ENCODE measurements at places on chromosomes 5 and 9. TPM values are rescaled to one million over a fixed set of nuclear protein-coding genes. Genes with fewer than 3 reads are reported as not detected.

- H3K27me3 ChIP-seq: no peaks in the 10 kb centered on the region
- H3K36me3 ChIP-seq: no peaks in the 10 kb centered on the region
- H3K4me3 ChIP-seq: no peak overlapping the region
- peaks cover 7% of the 10 kb centered on the region for H3K4me1 ChIP-seq
- H3K27ac ChIP-seq: no peak overlapping the region
Measured at GRCh38 chr5:78992146-78992545, 7.0 kb upstream of the ARSB start.

- no peaks in the 10 kb centered on the region for H3K36me3 ChIP-seq
- DNase-seq: no peak
- no peaks in the 10 kb centered on the region for H3K4me1 ChIP-seq
Measured at GRCh38 chr9:108331596-108331995, 524.2 kb downstream of the ACTL7B start.

DNA sequence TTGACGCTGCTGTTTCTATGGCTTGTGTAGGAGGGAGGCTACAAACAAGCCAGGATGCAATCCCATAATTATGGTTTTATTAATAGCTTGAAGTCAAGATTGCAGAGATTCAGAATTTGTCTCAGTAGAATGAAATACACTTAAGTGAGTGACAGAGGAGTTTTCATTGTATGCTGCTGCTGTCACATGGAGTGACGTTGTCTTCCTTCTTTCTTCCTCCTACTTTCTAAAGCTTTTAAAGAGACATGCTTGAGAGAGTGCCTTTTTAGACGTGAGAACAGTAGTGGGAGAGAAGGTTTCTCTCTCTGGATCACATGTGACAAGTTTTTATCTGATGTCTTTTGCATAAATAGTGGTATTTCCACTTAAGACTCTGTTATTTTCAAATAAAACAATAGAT, 48.9 kb downstream of the MACIR start:
- H3K4me3 ChIP-seq: no peak overlapping the region
- DNase-seq: no peak
- no peaks in the 10 kb centered on the region for H3K36me3 ChIP-seq

GRCh38 chr5:89930591-89931392, 478.8 kb downstream of the CETN3 start:
- H3K27ac ChIP-seq: no peak overlapping the region
- no peak for DNase-seq
- no peaks in the 10 kb centered on the region for H3K36me3 ChIP-seq
- H3K27me3 ChIP-seq: no peaks in the 10 kb centered on the region
- no peak overlapping the region for H3K4me3 ChIP-seq

DNA sequence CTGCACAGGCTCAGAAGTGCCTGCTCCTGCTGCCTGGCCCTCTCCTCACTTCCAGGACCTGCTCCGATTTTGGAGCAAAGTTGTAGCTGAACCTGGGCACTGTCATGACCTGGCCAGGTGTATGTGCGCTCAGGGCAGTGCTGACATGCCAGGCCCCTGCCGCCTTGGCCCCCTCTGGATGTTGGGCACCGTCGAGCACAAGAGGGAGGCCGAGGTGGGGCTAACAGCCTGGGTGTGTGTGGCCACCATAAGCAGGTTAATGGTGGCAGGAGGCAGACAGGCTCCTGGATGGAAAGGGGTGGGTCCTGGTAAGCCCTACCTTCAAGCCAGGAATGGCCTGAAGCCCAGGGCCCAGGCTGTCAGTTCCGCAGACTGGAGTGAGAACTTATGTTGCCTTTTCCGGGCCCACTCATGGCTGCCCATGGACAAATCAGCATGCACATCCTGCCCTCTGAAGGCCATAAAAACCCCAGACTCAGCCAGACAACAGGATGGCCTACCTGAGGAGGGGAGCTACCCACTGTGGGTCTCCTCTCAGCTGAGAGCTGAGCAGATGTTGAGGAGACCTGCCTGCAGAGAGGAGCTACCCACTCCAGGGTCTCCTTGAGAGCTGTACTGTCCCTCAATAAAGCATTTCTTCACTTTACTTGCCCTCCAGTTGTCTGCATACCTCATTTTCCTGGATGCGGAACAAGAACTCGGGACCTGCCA, 66.2 kb downstream of the NACC2 start:
- H3K27ac ChIP-seq: no peak overlapping the region
- H3K27me3 ChIP-seq: no peaks in the 10 kb centered on the region
- H3K4me1 ChIP-seq: no peaks in the 10 kb centered on the region
- no peak for DNase-seq
- H3K36me3 ChIP-seq: peaks cover 4% of the 10 kb centered on the region

DNA sequence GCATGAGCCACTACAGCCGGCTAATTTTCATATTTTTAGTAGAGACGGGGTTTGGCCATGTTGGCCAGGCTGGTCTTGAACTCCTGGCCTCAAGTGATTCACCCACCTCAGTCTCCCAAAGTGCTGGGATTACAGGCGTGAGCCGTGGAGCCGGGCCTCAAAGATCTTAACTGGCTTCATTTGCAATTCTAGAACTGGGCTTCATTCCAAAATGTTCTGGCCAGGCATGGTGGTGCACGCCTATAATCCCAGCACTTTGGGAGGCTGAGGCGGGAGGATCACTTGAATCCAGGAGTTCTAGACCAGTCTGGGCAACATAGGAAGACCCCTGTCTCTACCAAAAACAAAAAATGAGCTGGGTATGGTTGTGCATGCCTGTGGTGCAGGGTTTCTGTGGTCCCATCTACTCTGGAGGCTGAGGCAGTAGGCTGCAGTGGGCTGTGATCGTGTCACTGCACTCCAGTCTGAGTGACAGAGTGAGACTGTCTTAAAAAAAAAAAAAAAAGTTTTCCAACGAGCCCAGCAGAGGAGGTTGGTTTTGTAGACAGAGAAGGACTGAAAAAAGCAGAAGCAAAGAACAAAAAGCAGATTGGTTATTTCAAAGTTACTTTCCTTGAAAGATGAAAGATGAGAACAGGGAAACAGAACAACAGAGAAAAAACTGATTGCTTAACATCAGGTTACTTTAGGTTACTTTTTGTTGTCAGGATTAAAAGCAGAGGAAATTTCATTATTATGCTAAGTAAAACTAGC, 78.2 kb downstream of the ANKRD55 start:
- peak overlapping the region; percentile 70 for H3K27ac ChIP-seq
- peaks cover 71% of the 10 kb centered on the region for H3K4me1 ChIP-seq
- H3K36me3 ChIP-seq: peaks cover 2% of the 10 kb centered on the region
- peak; percentile 57 for DNase-seq

Gene ZNF474
- not detected for total RNA-seq

Gene RELL2
- 27.8 TPM for total RNA-seq

- no peak overlapping the region for H3K4me3 ChIP-seq
Measured at GRCh38 chr5:154238776-154239481, 48.4 kb downstream of the GALNT10 start.

GRCh38 chr9:114426046-114426948, 38.5 kb upstream of the AKNA start:
- no peaks in the 10 kb centered on the region for H3K4me1 ChIP-seq
- no peak overlapping the region for H3K27ac ChIP-seq
- H3K27me3 ChIP-seq: no peaks in the 10 kb centered on the region
- H3K36me3 ChIP-seq: no peaks in the 10 kb centered on the region
- no peak overlapping the region for H3K4me3 ChIP-seq

Gene DBH
- not detected for total RNA-seq

Gene DMRT2
- total RNA-seq: not detected

Gene NOL6
- total RNA-seq: 39.4 TPM

Gene PRKAA1
- 46.9 TPM for total RNA-seq

DNA sequence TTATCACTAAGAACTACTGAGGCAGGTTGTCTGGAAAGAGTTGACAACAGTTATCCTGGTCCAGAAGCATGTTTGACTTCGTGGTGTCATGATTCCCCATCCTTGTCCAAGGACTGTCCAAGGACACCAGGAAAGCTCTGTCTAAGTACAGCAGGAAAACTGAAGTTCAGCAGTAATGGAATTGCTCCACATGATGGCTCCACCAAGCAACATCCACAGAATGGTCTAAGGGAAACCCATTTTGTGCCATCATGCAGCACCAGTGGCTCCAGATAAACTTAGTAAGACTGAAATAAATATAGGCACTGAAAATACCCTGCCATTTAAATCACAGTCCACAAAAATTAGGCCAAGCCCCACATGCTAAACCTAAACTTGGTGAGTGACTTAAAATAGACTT, 192.8 kb downstream of the CDH18 start:
- no peaks in the 10 kb centered on the region for H3K36me3 ChIP-seq
- H3K4me1 ChIP-seq: no peaks in the 10 kb centered on the region
- no peak overlapping the region for H3K27ac ChIP-seq
- DNase-seq: no peak
- no peak overlapping the region for H3K4me3 ChIP-seq
- no peaks in the 10 kb centered on the region for H3K27me3 ChIP-seq

Gene CDKN2B-AS1
- 0.21 TPM for total RNA-seq

DNA sequence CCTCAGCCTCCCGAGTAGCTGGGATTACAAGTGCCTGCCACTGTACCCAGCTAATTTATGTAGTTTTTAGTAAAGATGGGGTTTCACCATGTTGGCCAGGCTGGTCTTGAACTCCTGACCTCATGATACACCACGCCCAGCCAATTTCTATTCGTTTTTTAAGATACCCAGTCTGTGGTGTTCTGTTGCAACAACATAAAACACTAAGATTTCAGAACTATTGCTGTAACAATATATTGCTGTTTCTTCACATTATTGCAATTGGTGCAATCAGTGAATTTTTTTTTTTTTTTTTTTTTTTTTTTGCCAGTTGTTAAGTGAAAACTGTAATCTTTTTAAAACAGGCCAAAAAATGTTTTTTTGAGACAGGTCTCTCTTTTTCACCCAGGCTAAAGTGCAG, 9.9 kb downstream of the SRP19 start:
- H3K4me3 ChIP-seq: no peak overlapping the region
- peaks cover 37% of the 10 kb centered on the region for H3K4me1 ChIP-seq
- H3K36me3 ChIP-seq: peaks cover 46% of the 10 kb centered on the region

Gene CARD6
- 1.5 TPM for total RNA-seq

DNA sequence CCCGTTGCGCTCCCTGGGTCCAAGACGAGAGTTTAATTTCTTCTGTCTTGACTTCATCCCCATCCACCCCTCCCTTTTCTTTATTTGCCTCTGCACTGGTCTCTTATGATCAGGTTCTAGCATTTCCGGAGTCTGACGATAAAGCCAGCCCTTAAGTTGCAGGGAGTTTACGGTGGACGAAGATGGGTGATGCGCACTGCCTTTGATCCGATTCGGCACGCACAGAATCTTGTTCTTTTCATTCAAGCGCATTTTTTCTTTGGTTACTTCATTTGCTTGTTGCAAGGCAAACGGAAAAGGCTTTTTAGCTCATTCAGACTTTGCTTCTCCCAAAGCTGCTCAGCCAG, 488 bp upstream of the MCTP1 start:
- H3K27ac ChIP-seq: no peak overlapping the region
- no peaks in the 10 kb centered on the region for H3K36me3 ChIP-seq
- peak overlapping the region; percentile 45 for H3K4me3 ChIP-seq
- DNase-seq: no peak

DNA sequence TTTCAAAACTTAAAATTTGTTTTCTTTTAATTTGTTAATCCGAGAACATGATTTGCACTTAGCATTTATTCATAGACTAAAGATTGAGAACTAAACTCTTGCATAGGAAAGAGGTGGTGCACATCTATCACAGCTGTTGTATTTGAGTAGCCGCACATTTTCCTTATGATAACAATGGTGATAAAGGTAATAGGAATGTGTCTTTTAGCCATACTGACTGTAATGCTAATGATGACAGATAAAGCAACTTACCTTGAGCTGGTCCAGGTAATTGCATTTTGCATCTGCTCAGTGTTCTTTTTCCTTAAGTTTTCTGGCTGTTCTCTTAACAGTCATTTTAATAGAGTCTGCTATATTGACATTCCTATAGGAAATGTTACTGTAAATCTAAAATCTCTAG, 19.0 kb downstream of the PHAX start:
- H3K36me3 ChIP-seq: peaks cover 23% of the 10 kb centered on the region
- DNase-seq: no peak
- peaks cover 20% of the 10 kb centered on the region for H3K4me1 ChIP-seq

DNA sequence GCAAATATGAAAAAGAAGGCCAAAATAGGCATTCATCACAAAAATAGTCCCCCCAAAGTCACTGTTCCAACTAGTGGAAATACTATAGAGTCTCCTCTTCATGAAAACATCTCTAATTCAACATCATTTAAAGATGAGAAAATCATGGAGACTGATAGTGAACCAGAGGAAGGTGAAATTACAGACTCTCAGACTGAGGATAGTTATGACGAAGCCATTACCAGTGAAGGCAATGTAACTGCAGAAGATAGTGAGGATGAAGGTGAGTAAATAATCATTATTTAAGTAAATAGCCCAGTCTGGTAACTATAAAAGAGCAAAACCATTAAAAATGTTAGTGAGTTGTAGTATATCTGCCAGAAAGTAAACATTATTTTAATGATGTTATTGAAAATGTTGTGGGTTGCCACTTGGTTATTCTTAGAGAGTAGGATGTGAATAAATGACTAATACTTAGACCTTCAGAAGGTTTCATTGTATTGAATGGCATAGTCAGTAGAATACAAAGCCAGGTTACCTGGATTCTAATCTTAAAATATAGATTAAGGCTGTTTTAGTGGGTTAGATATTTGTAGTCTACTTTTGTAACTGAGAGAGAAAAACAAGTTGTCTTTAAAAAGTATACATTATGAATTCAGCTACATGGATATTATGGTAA, 16.3 kb downstream of the AGGF1 start:
- no peaks in the 10 kb centered on the region for H3K27me3 ChIP-seq
- H3K36me3 ChIP-seq: peaks cover 36% of the 10 kb centered on the region
- peaks cover 10% of the 10 kb centered on the region for H3K4me1 ChIP-seq
- H3K27ac ChIP-seq: no peak overlapping the region
- H3K4me3 ChIP-seq: no peak overlapping the region
- DNase-seq: no peak

DNA sequence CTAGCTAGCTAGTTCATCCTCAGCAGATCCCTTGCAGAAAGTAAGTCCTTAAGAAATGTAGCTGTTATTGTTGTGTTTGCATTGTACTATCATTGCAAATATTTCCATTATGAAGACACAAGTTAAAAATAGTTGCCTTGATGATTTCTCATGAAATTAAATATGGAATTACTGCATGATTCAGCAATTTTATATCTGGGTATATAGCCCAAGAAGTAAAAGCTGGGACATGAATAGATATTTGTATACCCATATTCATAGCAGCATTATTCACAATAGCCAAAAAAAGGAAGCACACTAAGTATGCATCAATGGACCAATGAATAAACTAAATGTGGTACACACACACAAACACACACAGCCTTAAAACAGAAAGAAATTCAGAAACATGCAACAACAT, 6.8 kb downstream of the IFNB1 start:
- H3K4me1 ChIP-seq: no peaks in the 10 kb centered on the region
- H3K27ac ChIP-seq: no peak overlapping the region
- no peak overlapping the region for H3K4me3 ChIP-seq
- no peaks in the 10 kb centered on the region for H3K36me3 ChIP-seq
- no peaks in the 10 kb centered on the region for H3K27me3 ChIP-seq
- DNase-seq: no peak

Gene HNRNPA0
- total RNA-seq: 18.9 TPM

Gene TNFSF15
- 0.47 TPM for total RNA-seq

GRCh38 chr9:114050226-114050568, 27.9 kb downstream of the AMBP start:
- DNase-seq: no peak
- no peaks in the 10 kb centered on the region for H3K36me3 ChIP-seq
- no peak overlapping the region for H3K4me3 ChIP-seq
- no peaks in the 10 kb centered on the region for H3K27me3 ChIP-seq
- no peak overlapping the region for H3K27ac ChIP-seq
